Stimulated activated CD8-positive, alpha-beta memory T cell treated with anti-CD3 and anti-CD28 coated beads, Interleukin-15, amount 100 ng/mL, for 48 hours (primary cell): ENCODE measurements at places on chromosomes 7 and 10.

GRCh38 chr10:51564896-51565510, 134.4 kb downstream of the CSTF2T start:
- DNase-seq = no peak

- no peak for DNase-seq
These were observed 133.5 kb upstream of the PTPRZ1 start for GRCh38 chr7:121739465-121739864.

DNA sequence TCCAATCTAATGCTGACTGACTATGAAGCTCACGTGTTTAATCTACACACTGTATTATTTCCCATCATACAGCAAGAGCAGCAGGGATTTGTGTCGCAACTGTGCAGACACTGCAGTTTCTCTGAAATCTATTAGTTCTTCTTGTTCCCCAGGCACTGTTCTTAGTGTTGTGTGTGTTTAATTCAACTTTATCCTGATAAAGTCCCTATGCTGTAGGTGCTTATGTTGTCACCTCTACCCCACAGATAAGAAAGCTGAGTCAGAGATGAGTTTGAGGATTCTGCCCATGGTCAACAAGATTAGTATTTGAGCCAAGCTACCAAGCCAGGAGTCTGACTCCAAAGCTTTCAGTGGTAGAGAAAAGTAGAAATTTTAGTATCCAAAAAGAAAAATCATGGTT, 22.5 kb upstream of the EPHB6 start:
- DNase-seq = no peak

DNA sequence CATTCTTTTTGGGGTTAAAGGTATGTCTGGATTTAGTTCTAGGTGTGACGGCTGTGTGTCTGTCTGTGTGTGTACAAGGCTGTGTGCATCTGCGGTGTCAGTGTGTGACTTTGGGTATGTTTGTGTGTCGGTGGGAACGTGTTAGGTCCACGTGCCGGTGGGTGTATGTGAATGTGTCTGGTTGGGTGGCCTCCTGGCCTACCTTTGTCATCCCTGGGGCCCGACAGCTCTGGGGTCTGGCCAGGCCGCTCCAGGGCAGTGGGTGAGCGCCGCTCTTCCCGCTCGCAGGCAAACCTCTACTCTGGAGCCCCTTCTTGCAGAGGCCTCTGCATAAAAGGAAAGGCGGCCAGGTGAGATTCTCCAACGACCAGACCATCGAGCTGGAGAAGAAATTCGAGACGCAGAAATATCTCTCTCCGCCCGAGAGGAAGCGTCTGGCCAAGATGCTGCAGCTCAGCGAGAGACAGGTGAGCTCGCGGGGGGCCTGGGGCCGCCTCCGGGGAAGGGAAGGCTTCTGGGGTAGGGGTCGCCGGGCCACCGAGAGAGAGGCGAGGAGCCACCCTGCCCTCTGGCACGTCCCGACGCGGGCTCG, 2.4 kb downstream of the HHEX start:
- DNase-seq = no peak

DNA sequence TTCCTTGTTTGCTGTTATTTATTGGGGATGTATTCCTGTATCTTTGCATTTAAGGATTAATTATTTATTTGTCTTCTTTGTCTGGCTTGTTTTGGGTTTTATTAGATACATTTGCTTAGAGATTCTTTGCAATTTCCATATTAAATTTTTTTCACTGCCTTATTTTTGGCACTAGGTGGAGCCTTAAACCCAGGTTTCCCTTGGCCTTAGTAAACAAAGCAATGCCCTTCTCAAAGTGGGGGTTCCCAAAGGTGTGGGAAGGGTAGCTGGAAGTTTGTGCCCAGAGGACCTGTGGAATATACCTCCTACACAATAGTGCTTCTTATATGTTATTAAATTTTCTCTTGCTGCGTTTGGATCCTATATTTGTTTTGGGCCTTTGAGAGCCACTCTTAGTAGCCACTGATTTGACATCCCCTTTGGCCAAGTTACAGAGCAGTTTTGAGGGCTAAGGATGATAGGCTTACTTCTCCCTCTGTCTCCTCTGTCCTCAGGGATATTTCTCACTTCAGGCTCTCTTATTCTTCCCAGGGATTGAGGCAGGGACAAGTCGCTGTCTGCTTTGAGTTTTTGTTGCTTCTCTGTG, 162.3 kb downstream of the ITGB1 start:
- no peak for DNase-seq

GRCh38 chr10:132109341-132110110, 43.8 kb downstream of the JAKMIP3 start:
- no peak for DNase-seq

GRCh38 chr10:127318396-127318795, 122.0 kb upstream of the INSYN2A start:
- no peak for DNase-seq

- DNase-seq = no peak
These were observed 52.7 kb downstream of the RBM17 start for GRCh38 chr10:6141296-6142151.

DNA sequence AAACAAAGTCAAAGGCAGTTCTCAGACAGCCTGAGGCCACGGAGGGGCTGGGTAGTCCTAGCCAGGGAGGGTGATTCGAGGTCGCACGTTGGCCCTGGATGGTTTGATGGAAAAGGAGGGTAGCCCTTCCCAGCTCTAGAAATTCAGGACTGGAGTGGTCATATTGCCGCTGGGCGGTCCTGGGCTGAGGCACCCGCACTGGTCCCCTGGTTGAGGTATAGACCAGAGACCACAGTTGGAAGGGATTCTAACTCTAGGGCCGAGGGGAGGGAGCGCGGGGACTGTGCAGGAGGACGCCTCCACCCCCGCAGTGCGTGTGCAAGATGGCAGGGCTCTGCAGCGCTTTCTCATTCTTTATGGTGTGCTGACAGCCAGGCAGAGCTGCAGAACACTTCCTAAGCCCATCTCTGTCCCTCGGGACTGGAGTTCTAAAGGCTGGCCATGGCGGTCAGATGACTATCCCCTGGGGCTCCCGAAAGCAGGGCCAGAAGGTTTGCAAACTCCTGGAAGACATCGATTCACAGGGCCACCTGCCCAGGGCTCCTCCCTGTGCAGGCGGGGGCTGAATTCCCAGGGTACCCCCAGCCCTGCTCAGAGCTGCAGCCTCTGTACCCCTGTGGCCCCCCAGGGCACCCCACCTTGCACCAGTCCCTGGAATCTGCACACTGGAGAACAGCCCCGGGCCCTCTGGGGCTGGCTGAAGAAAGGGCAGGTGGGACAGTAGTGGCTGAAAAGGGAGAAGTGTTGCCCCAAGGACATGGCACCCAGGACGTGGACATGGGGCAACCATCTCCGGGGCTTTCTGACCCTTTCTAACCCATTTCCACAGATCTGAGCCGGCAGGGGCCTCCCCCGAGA, 51.0 kb upstream of the ELN start:
- no peak for DNase-seq

DNA sequence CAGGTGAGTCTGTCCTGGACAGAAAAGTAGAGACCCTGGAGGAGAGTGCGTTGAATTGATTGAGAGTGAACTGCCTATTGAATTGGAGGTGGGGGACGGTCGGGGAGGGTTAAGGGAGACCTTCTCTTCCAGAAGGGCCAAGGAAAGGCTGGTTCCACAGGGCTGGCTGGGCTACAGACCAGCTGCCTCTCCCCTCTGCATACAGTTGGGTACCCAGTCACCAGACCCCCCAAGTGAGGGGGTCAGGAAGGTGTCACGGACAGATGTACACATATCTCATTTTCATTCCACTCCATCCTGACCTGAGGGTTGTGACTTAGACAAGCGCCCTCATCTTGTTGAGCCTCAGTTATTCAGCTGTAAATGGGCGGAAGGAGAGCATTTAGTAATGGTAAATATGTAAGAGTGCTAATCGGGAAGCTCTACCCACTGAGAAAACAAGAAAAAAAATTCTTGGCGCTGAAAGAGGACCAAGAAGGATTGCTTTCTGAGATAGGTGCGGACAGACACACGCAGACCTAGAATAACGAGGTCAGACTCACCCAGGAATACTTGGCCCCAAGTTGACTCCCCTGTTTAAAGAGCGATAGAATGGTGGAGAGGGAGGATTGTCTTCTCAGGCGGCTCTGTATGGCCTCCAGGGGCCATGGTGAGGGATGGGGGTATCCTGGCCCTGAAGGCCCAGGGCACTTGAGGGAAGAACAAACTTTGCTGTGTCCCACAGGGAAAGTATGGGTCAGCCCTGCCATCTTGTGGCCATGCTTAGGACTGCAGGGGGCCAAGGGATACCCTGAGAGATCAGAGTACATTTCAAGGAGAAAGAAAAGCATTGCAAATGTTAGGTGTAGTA, 7.2 kb upstream of the MBL2 start:
- DNase-seq = no peak

DNA sequence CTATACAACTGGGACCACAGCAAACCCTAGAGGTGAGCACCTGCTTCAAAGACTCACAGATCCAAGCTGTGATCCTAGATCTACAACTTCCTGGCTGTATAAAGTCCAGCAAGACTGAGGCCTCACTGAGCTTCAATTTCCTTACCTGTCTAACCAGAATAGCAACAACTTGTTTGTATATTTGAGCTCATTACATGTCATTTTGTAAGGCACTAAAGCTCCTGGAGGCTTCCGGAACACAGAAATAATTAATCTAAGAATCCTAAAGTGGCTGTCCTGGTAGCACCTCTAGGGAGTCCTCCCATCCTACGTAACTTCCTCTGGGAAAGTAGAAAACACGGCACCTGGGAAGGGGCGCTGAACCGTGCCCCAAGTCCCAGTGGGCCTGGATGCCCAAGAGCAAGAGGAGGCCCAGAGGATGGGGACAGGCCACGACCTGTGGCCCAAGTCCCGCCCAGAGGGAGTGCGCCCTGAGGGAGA, 39.4 kb downstream of the HK1 start:
- DNase-seq = no peak

- DNase-seq = no peak
These were observed 66.1 kb downstream of the MDFIC start for GRCh38 chr7:114988026-114988425.

GRCh38 chr7:132518102-132518838, 58.0 kb downstream of the PLXNA4 start:
- no peak for DNase-seq

DNA sequence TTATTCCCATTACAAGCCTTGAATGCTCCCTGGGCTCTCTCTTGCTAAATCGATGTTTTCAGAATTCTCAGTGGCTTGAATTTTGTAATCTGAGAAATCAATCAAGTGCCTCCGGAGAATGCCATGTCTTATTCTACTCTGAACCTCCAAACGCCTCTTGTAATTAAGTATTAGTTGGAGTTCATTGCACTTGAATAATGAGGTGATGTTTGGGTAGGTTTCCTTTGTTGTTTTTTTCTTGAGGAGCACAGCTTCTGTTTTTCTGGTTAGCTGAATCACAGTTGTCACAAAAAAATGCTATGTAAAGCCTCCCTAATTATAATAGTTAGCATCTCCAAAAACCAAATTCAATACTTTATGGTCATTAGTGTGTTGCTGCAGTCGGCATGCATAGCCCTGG, 100.3 kb downstream of the PLPP4 start:
- no peak for DNase-seq

DNA sequence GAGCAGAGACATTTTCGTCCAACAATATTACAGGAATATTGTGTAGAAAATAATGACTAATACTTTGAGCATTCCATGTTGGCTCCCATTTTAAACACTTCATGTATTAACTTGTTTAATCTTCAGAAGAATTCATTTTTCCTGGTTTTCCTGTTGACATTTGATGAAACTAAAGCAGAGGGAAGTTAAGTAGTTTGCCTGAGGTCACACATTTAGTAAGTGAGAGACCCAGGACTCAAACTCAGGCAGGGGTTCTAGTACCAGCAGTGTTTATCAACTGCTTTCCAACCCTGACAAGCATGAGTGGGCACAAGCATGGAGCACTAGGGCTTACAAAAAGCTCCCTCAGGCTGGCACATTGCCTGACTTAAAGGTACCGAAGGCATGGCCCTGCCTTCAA, 719.1 kb downstream of the AUTS2 start:
- DNase-seq = no peak

- DNase-seq = no peak
These were observed 47.0 kb downstream of the RBM20 start for GRCh38 chr10:110691139-110691538.

- DNase-seq = no peak
These were observed 80.3 kb upstream of the ARID5B start for GRCh38 chr10:61821153-61821552.

GRCh38 chr10:69335063-69335587, 56.8 kb downstream of the HK1 start:
- no peak for DNase-seq

DNA sequence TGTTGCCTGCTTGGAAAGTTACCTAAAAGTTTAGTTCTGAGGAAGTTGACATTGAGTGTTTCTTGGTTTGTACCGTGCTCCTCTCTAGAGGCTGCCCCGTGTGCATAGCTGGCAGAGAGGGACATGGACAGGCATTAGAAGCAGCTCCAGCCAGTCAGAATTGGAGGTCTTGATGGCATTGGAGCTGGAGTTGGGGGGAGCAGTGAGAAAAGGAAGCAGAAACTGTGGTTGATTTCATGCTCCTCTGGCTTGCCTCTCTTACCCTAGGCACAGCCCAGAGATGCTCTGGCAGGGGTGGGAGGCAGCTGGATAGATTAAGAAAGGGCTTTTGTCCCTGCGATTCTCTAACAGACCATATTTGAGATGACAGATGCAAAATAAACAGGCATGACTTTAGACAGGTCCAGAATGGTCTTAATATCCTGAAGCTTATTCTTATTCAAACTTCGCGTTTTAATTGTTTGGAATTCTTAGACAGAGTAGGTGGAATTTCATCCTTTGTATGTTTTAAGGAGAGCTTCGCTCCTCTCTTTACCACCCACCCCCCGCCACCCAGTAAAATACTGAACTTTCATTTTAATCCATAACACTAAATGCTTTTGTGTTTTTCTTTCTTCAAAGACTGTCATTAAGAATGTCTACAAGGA, 73.5 kb upstream of the GLCCI1 start:
- DNase-seq = no peak

GRCh38 chr10:104303594-104304355, 34.5 kb downstream of the ITPRIP start:
- DNase-seq = no peak

DNA sequence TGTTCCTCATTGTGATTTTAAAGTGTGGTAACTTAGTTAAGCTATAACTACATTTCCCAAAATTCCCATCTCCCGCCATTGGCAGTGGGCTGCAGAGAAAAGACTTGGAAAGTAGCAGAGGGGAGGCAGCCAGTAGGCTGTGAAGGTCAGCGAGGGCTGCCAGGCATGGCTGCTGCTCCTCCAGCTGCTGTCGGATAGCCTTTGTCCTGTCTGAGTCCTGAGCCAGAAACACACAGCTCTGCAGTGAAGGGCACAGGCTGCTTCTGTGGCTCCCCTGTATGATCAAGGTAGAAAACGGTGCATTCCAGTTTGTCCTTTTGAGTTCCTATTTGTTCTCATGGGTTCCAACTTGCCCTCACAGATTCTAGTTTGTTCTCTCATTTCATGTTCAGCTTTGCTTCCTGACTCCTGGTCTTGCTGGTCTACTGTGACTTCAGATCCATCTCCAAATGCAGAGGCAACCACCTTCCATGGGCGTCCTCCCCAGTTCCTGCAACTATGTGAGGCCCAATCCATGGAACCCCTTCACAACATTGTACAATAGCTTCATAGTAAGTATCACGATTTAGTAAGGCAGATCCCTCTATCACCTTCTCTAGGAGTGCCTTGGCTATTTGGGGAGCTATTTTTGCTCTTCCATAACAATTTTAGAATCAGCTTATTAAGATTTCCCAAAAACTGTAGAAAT, 31.7 kb downstream of the SYPL1 start:
- DNase-seq = no peak
